Kidney tubule cell (primary cell): ENCODE measurements at places on chromosomes 13 and 19.

DNA sequence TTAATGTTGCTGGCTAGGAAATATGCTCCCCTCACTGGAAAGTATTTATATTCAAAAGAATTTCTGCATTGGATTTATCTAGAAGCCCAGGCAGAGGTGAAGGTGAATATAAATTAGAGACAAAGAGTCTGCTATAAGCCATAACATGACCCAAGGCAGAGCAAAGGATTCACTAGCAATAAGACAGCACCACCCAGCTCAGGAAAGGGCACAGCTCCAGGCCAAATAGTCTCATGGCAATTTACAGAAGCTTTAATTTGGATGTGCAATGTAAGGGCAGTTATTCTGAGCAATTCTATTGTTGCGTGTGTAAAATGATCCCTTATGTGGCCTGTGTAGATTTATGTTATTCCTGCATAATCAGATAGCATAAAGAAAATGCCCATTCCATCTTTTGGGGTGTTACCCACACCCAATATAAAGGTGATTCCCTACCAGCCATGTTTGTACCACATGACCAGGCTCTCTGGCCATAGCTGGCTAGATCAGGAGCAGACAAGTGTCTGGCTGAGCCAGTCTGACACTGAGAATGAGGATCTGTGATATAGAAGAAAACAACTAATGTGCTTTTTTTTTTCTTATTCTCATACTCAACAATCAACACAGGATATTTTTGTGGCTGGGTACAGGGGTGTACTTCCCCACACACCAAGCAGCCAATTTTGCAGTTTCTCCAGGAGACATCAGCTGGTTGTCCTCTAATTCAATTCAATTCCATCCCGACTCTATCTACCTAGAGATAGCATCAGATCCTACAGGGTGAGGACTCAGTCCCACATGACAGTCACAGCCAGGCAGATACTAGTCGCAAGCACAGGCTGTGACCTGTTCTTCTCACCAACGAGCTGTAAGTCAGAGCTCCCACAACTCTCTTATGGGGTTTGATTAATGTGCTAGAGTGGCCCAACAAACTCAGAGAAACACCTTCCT, 181.4 kb downstream of the KCTD15 start:
- DNase-seq, result no peak

- DNase-seq, result no peak
These were observed 1.3 kb upstream of the ATF5 start for GRCh38 chr19:49927526-49928264.

DNA sequence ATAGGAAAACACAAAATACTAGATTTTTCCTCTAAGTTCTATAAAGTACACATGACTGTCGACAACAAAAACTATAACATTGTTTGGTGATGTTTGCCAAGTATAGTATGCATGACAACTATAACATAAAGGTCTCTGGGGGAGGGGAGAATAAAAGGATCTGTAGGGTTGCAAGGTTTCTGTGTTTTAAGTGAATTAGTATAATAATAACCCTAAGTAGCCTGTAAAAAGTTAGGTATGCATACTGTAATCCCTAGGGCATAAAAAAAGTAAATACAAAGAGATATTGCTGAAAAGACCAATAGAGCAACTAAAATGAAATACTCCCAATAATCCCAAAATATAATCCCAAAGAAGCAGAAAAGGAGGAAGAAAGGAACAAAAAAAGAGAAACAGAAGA, 14.6 kb downstream of the MYCBP2 start:
- DNase-seq, result no peak

GRCh38 chr13:20977394-20977793, 74.8 kb upstream of the XPO4 start:
- DNase-seq, result no peak

GRCh38 chr13:94342436-94343242, 136.8 kb downstream of the DCT start:
- DNase-seq, result no peak

DNA sequence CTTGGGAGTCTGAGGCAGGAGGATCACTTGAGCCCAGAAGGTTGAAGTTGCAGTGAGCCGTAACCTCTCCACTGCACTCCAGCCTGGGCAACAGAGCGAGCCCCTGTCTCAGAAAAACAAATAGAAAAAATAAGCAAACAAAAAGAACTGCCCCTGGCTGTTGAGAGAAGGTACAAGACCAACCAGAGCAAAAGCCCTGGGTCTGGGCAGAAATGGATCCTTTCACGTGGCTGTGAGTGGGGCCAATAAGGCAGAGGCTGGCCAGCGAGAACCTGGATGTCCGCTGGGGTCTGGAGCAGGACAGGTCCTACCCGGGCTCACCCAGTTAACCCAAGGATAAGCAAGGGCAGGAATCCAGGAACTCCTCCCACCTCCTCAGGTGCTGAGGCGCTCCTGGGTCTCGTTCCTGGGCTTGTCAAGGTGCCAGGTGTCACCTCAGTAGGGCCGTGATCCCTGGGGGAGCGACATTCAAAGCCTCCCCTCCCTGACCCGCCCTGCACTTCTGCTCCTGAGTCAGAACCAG, 4.7 kb upstream of the SLC5A5 start:
- DNase-seq, result no peak

GRCh38 chr19:55116232-55116858, 1.1 kb downstream of the PPP1R12C start:
- peak; percentile 64 for DNase-seq

DNA sequence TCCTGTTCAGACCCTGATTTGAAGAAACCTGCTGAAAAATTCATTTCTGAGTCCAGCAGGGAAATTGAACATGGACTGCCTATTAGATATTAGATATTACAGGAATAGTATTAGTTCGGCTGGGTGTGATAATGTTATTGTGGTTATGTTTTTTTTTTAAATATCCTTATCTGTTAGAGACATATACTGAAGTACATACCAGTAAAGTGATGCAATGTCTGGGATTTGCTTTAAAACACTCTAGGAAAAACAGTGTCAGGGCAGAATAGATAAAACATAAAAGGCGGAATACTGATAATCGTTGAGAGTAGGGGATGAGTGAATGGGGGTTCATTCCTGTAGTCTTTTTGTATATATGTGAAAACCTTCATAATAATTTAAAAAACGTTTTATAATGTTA, 28.7 kb upstream of the AMER2 start:
- DNase-seq, result no peak

GRCh38 chr13:73168226-73168952, 109.6 kb downstream of the KLF5 start:
- peak; percentile 78 for DNase-seq

DNA sequence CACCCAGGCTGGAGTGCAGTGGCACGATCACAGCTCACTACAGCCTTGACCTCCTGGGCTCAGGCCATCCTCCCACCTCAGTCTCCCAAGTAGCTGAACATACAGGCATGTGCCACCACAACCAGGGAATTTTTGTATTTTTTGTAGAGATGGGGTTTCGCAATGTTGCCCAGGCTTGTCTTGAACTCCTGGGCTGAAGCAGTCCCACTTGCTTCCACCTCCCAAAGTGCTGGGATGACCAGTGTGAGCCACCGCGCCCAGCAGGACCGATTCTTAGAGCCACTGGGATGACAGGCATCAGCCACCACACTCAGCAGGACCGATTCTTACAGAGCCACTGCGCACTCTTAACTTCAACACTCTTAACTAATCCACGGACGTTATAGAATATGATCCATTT, 54.9 kb upstream of the RANBP3 start:
- DNase-seq, result no peak

DNA sequence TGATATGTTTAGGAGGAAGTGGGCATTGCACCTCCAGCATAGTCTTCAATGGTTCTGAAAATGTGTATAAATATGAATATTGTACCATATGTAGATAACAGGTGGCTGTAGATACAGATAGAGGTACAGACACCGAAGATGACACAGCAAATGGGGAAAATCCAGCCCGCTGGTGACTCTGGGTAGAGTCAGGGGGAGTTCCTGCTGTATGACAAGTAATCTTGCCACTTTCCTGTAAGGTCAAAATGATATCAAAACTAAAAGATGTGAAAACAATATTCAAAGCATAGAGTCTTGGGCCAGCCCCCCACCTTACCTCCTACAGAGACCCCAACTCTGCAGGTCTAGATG, 17.8 kb downstream of the C2CD4C start:
- no peak for DNase-seq

GRCh38 chr19:41411100-41411967, 13.7 kb downstream of the BCKDHA start:
- no peak for DNase-seq

GRCh38 chr19:6740589-6741343, 1.3 kb downstream of the TRIP10 start:
- peak; percentile 40 for DNase-seq

DNA sequence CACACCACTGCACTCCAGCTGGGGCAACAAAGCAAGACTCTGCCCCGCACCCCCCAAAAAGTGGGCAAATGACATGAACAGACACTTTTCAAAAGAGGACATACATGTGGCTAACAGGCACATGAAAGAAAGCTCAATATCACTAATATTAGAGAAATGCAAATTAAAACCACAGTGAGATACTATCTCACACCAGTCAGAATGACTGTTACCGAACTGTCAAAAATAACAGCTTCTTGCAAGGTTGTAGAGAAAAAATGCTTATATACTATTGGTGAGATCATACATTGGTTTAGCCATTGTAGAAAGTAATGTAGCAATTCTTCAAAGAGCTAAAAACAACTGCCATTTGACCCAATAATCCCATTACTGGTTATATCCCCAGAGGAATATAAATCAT, 99.5 kb upstream of the SPATA13 start:
- no peak for DNase-seq

GRCh38 chr19:30804751-30805150, 432.6 kb downstream of the ZNF536 start:
- no peak for DNase-seq

GRCh38 chr13:88622362-88622973, 951.3 kb downstream of the SLITRK5 start:
- no peak for DNase-seq

DNA sequence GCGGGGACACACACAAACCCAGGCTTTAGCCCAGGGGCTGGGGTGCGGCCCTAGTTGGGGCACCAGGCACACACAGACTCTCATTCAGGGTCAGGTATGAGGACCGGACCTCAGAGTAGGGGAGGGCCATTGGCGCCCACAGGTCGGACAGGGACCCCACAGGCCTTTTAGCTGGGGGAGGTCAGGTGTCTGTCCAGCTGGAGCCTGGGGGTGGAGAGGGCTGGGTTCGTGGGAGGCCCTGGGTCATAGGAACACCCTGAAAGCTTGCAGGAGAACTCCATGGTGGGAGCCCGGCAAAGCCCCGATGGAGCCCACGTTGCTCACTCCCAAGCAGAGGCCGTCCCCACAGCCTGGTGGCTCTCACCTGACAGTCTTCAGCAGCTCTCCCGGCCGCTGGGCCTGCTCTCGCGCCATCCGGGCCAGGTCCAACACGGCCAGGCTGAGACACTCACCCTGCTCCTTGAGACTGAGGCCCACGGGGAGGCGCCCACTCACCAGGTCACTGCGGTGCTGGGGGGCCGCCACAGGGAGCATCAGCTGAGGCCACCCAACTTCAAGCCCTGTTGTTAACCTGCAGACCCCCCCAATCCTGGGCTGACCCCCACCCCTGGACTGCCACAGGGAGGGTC, 5.0 kb downstream of the JAK3 start:
- DNase-seq, result no peak

DNA sequence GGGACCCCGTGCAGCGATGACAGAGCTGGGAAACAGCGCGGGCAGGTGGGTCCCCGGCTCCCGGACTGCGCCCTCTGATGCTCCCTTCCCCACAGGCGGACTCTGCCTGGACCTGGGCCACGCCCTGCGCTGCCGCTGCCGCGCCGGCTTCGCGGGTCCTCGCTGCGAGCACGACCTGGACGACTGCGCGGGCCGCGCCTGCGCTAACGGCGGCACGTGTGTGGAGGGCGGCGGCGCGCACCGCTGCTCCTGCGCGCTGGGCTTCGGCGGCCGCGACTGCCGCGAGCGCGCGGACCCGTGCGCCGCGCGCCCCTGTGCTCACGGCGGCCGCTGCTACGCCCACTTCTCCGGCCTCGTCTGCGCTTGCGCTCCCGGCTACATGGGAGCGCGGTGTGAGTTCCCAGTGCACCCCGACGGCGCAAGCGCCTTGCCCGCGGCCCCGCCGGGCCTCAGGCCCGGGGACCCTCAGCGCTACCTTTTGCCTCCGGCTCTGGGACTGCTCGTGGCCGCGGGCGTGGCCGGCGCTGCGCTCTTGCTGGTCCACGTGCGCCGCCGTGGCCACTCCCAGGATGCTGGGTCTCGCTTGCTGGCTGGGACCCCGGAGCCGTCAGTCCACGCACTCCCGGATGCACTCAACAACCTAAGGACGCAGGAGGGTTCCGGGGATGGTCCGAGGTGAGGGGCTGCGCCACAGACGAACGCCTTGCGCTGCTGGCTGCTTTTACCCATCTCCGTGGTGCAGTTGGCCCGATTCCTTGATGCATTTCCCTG, 7.8 kb upstream of the SELENOV start:
- DNase-seq, result peak; percentile 65

DNA sequence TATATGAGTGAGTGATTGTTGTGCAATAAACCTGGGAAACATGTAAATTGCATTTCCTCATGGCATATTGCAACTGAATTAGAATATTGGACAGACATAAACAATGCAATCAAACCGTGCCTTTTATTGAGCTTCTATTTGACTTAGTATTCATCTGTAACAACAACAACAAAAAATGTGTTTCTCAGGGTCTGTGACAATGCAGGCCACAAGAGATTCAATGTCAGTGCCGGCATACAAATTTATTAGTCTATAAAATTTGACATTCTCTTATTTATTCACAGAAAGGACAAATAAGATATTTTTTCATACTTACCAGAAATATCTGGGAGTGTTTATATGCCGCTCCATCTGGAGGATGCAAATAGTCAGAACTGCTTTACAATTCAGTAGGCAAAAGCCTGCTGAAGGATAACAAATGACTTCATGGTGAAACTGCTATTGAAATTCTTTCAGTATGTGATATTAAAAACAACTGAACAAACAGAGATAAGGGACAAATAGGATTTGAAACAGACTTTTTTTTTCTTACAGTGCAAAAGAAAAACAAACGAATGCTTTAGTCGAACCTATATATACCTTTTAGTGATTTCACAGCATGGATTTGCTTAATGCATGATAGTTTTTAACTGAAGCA, 77.2 kb downstream of the DACH1 start:
- DNase-seq, result no peak

- DNase-seq, result peak; percentile 96
These were observed 212.5 kb upstream of the IRS2 start for GRCh38 chr13:109998684-109999533.

GRCh38 chr13:87677496-87678371, 6.6 kb downstream of the SLITRK5 start:
- peak; percentile 11 for DNase-seq

- peak; percentile 59 for DNase-seq
These were observed 365.0 kb upstream of the NBEA start for GRCh38 chr13:34577051-34577450.

GRCh38 chr13:29458419-29458818, 137.1 kb downstream of the SLC7A1 start:
- DNase-seq, result peak; percentile 1

- DNase-seq, result peak; percentile 81
These were observed 37.7 kb upstream of the MCF2L start for GRCh38 chr13:112931028-112931934.
